ENCODE measurements at places on chromosomes 1 and 21.

GRCh38 chr1:246134789-246135188 lies 372.3 kb downstream of the SMYD3 start:
- DNase-seq, result no peak

GRCh38 chr1:40873863-40874472 lies 11.8 kb upstream of the CITED4 start:
- no peak for DNase-seq

DNA sequence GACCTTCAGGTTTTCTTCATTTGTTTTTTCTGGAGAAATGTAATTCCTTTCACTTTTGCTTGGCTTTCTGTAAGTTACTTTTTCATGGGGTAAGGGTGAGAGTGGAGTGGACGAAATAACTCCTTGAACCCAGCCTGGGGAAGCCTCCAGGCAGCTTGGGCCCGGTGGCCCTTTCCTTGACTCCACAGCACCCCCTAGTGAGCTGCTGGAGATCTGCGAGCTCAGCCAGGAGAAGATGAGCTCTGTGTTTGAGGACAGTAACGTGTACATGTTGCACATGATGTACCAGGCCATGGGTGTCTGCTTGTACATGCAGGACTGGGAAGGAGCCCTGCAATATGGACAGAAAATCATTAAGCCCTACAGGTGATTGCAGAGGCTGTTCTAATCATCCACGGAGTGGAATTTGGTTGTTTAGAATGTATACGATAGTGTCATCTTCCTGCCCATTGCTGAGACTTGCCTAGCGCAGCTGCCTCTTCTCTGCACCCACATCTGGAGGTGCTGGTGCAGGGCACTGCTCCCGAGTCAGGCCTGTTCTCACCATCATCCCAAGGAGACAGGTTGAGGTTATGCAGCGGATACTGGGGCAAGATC lies 51.0 kb downstream of the SMYD2 start:
- DNase-seq, result no peak

GRCh38 chr1:109208836-109209463 lies 4.8 kb upstream of the SARS1 start:
- no peak for DNase-seq

DNA sequence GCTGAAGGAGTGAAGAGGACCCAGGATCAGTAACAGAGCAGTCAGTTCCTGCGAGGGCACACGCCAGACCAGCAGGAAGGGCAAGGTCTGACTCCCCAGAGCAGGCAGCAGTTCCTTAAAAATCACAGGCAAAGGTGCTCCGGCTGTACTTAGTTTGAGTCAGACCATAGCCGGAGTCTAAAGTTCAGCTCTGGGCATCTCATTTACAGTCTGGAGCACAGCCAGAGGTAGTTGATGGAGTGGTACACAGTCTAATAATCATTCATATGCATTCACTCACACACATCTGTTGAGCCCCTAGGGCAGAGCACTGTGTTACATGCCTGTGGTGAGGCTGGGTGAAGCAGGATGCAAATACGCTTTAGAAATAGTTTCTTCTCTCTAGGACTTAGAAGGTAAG lies 7.3 kb upstream of the AMIGO1 start:
- DNase-seq, result peak; percentile 55

DNA sequence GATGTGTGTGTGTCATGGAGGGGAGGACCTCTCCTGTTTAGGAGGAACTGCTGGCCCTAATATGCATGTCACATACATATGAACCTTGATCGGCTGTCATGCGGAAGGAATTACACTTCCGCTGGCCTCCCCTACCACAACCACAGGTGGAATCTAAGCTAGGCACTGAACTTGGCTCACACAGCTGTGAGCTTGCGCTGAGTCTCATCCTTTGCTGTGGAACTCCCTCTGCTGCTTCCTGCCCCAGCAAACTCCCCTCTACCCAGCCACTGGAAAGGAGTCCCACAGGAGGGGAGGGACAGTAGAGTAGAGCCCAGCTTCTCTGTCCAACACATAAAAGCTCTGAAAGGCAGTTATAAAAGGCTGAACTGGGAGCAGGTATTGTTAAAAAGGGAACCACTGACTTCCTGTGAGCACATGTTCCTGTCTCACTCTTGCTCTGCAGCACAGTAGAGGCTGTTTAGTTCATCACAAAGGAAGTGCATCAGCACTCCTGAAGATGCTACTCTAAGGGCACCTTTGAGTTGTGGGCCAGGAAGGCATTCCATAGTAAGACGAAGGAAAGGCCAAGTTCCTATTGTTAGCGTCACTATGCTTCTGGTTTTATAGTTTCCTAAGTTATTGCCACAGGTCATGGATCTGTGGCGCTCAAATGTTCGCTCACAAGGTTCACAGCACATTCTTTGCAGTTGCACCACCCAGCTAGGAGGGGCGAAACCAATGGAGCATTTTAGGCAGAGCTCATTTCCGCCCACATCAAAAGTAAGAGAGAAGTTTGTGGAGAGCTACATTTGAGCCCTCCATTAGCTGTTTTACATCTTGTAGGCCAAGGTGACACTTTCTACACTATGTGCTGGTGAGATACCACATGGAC lies 17.7 kb upstream of the PTPRC start:
- no peak for DNase-seq

DNA sequence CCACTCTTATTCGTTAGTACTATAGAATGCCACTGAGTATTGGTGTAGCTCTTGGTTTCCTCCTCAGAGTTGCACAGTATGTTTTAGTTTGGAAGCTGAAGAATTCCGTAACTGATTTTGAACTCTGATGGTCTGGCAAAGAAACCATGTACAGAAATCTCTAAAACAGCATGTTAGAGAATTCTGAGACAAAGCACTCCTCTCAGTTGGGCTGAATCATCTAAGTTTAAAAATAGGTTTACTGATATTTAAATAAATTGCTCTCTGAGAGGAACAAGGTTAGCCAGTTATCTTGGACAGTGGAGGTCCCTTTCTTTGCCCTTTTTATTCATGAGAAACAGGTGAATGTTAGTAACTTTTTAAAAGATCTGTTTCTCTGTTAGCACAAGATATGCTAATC lies 43.8 kb downstream of the NCF2 start:
- no peak for DNase-seq

GRCh38 chr1:74344387-74344786 lies 109.2 kb downstream of the TNNI3K start:
- DNase-seq, result no peak

DNA sequence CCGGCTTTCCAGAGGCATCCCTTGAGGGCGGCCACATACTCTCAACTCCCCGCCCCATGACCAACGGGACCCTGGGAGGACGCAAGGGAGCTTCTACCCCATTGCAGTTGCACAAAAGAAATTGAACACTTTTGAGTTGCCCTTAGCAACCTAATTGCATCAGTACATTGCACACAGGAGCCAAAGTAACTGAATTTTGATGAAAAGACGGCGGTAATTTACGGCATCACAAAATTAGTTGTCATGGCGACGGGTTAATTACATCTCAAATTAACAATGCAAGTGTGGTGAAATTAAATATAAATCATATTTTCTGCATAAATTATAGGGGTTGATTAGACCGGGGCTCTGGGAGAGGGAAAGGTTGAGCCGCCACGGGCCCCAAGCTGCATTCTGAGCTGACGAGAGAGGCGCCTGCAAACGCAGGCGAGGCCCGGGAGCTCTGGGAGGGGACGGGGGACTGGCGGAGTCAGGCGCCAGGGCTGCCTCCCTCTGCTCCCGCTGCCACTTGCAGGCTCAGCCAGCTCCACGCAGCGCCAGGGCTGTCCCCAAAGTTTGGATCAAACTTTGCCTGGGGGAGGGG lies 61.4 kb downstream of the CASZ1 start:
- no peak for DNase-seq

- DNase-seq, result no peak
These were observed 39.9 kb upstream of the IFNAR2 start for GRCh38 chr21:33189824-33190223.

GRCh38 chr1:190436615-190437014 lies 41.0 kb downstream of the BRINP3 start:
- DNase-seq, result no peak

DNA sequence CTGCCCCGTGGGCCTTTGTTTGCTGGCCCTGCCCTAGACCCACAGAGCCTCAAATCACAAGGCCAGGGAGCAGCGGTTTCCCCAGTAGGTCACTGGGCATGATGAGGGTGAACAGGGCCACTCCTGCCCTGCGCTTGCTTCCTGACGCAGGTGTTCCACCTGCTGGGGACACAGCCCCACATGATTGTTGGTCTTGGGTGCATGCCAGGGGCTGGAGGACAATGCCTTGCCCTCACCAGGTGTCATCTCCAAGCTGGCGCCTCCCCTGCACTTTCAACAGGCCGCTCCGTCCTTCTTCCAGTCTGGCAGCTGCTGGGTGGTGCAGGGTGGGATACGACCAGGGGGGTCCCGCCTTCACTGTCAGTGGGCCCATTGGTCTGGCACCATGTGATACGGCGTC lies 24.3 kb downstream of the IL10RB start:
- no peak for DNase-seq

- DNase-seq, result no peak
These were observed 95.9 kb downstream of the PTPRU start for GRCh38 chr1:29332204-29332603.

- DNase-seq, result no peak
These were observed 48.1 kb downstream of the KANK4 start for GRCh38 chr1:62271134-62271533.

- DNase-seq, result no peak
These were observed 91.6 kb downstream of the EPS15 start for GRCh38 chr1:51427438-51427837.

GRCh38 chr1:32929366-32929765 lies 28.2 kb upstream of the TMEM54 start:
- no peak for DNase-seq

DNA sequence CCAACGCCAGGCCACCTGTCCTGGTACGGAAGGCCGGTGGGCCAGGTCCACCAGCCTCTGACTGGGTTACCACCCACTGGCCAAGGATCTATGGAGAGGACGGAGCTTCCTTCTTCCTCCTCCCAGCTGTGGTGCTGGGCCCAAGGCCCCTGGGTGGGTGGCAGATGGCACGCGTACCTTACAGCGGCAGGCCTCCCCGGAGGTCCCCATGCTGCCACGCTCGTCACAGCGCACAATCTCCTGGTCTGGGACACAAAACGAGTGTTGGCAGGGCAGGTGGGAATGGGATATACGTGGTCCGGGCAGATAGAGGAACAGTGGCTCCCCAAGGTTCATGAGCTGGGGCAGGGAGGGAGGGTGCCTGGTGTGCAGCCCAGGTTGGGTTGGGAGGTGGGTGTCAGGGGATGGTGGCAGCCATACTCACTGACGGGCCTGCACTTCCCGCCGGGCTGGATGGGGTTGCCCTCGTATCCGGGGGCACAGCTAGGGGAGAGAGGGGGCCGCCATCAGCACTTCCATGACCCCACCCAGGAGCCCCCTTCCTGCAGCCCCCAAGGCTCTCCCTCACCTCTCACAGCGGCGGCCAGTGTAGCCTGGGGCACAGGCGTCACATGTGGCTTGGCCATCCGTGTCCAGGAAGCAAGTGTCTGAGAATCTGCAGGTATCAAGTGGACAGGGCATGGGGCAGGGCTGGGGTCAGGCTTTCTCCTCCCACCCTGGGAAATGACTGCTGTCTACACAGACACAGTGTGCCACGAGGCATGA lies 58.9 kb downstream of the HSPG2 start:
- no peak for DNase-seq

- no peak for DNase-seq
These were observed 8.7 kb upstream of the HAX1 start for GRCh38 chr1:154263465-154264332.

GRCh38 chr1:170674986-170675385 lies 11.1 kb downstream of the PRRX1 start:
- no peak for DNase-seq

DNA sequence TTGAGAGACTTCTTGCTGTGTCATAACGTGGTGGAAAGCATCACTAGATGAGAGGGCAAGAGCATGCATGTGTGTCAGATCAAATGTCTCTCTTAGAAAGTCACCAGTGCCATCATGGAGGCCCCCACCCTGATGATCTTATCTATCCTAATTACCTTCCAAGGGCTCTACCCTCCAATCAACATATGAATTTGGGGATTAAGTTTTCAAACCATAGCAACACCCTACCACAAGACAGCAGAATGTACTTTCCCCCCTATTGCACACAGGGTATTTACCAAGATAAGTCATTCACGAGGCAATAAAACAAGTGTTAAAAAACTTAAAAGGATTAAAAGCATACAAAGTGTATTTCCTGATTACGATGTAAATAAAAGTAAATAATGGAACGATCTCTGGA lies 515.6 kb downstream of the LMO4 start:
- DNase-seq, result no peak

DNA sequence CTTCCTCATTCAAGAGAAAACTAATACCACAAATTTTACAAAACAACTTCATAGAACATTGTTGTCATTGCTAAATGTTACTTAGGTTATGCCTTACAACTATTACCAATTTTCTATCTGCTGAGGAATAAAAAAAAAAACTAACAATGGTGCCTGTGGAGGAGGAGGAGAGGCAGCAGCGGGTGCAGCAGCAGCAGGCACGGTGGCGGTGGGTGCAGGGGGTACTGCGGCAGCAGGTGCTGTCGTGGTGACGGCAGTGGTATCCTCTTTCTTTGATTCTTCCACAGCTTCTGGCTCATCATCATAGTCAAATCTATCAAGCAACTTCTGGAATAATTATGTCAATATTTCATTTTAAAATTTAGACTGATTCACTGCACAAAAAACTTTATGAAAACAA lies 35.5 kb downstream of the SCAF4 start:
- no peak for DNase-seq

- DNase-seq, result no peak
These were observed 688 bp upstream of the CHD5 start for GRCh38 chr1:6180707-6181311.

- no peak for DNase-seq
These were observed 23.4 kb upstream of the PWP2 start for GRCh38 chr21:44083631-44084291.

DNA sequence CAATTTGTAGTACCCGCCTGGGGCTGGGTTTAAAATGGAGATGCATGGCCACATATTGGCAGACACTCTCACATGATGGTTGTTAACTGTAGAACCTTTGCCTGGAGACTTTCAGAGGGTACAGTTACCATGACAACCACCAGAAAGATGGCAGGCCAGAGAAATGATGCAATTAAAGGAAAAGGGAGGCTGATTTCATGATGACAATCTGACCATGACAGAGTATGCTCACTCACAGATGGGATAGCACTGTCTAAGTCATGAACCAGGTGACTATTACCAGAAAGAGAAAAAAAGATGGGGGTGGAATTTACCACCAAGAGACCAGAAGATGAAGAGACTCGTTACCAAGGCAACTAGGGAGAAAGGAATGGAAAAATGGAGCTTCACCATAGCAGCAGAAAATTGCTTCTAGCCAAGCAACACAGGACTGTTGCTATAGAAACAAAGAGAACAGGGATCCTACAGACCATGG lies 3.5 kb upstream of the TRIT1 start:
- DNase-seq, result peak; percentile 98
